ENCODE measurements at places on chromosomes 1 and 21. TPM values are rescaled to one million over a fixed set of nuclear protein-coding genes. Genes with fewer than 3 reads are reported as not detected.

The AADACL4 gene
- total RNA-seq = not detected

The PCP4 gene
- 1.2 TPM for total RNA-seq

The KCNT2 gene
- total RNA-seq = 0.97 TPM

The TMCO4 gene
- 26.7 TPM for total RNA-seq

The MARCKSL1 gene
- total RNA-seq = 6.9 TPM

The FLG2 gene
- 1,884 TPM for total RNA-seq

The CCDC181 gene
- total RNA-seq = not detected

The EPHB2 gene
- total RNA-seq = 0.72 TPM

The PLA2G2F gene
- 26.0 TPM for total RNA-seq

The CD2 gene
- 1.1 TPM for total RNA-seq

The CFAP126 gene
- not detected for total RNA-seq

The RGS2 gene
- 33.1 TPM for total RNA-seq

The SIM2 gene
- not detected for total RNA-seq

The SMCP gene
- total RNA-seq = not detected

All from lower leg skin (tissue), 4 donors.